ENCODE measurements at places on chromosomes 3 and 15.

DNA sequence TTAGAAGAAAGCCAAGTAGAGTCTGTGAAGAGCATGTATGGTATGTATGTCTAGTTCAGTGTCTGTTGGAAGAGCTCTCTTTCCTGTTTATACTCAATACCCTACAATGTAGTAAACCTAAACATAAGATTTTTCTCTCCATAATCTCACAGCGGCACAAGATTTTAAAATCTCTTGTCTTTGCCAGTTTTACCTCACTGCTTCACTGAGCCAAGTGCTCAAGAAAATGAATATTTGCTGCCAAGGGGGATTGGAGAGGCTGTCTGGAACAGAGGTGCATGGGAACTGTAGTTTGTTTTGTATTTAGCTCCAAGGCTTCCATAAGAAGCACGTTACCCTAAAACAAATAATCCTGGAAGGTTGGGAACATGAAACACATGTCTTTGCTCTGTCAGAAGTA lies 49.5 kb upstream of the FHIT start:
- no peak for DNase-seq

DNA sequence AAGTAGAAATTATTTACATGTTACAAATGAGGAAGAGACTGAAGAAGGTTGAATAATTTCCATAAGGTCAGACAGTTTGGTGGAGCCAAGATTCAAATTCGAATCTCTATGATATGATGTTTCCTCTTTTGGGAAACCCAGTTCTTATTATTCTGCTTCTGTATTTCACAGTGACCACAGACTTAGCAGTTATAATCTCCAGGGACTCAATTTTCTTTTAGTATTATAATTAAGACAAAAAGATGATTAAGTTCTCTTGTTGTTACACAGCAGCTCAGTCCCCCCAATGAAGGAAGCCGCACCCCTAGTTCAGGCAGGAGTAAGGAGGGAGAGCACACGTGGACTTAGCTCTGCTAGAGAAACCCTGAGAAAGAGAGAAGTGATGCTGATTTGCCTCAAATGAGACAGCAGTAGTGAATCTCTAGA lies 130.6 kb downstream of the CCNL1 start:
- no peak for DNase-seq

GRCh38 chr3:51024121-51024520 lies 349.4 kb downstream of the DOCK3 start:
- DNase-seq = no peak

GRCh38 chr3:100427699-100428098 lies 26.4 kb downstream of the LNP1 start:
- no peak for DNase-seq

DNA sequence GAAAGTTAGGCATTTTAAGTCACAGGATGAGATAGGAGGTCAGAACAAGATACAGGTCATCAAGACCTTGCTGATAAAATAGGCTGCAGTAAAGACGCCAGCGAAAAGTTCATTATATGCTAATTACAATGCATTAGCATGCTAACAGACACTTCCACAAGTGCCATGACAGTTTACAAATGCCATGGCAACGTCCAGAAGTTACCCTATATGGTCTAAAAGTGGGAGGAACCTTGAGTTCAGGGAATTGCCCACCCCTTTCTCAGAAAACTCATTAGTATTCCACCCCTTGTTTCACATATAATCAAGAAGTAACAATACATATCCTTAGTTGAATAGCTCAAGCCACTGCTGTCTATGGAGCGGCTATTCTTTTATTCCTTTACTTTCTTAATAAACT lies 92.7 kb upstream of the PLXND1 start:
- no peak for DNase-seq

- no peak for DNase-seq
These were observed 67.0 kb downstream of the NOX5 start for GRCh38 chr15:69081310-69082004.

DNA sequence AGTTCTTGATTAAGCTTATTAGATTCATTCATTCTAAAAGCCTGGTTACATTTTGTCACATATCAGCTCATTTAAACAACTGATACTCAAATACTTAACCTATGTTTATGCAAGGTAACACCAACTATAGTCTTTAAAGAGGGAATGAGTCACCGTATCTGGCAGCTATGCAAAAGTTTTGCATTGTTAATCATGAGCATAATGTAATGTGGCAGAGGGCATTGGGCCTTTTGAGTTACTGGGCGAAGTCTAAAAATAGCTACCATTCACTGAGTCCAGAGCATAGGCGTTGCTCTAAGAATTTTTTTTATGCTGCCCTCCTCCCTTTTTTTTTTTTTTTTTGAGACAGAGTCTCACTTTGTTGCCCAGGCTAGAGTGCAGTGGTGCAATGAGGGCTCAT lies 277.7 kb upstream of the ZNF717 start:
- DNase-seq = no peak

GRCh38 chr3:66439666-66440344 lies 61.0 kb downstream of the LRIG1 start:
- no peak for DNase-seq

Data from AG04449 (cell line).